ENCODE measurements at places on chromosomes 2 and 18.
A peak's percentile ranks its signal among the peaks of the same experiment; 100 is the strongest.

DNA sequence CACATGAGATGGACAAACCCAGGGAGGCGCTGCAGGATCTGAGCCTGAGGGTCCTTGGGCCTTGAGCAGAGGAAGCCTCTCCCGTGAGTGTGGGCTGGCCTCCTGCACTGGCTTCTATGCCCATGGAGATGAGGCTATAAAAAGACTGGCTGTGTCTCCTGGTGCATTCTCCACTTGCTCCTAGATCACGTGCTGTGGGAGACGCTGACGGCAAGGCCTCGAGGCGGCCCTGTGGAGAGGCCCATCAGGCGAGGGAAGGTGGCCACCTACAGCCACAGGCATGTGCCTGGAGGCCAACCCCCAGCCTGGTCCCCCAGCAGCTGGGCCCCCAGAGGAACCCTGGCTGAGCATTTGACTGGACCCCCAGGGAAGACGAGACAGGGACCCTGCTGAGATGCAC, 198.9 kb downstream of the TWIST2 start:
- no peak for DNase-seq

- no peak for DNase-seq
These were observed 507.5 kb upstream of the FSHR start for GRCh38 chr2:49661809-49662208.

GRCh38 chr2:134398300-134398699, 144.4 kb downstream of the MGAT5 start:
- DNase-seq: no peak

- no peak for DNase-seq
These were observed 68.8 kb downstream of the GLI2 start for GRCh38 chr2:120804459-120804858.

- no peak for DNase-seq
These were observed 65.3 kb upstream of the GLI2 start for GRCh38 chr2:120670371-120670770.

GRCh38 chr2:71603311-71603811, 150.0 kb downstream of the DYSF start:
- DNase-seq: no peak

- DNase-seq: peak; percentile 57
These were observed 563.1 kb upstream of the PIK3C3 start for GRCh38 chr18:41391616-41392595.

- no peak for DNase-seq
These were observed 41.3 kb upstream of the EGR4 start for GRCh38 chr2:73334620-73335019.

- DNase-seq: no peak
These were observed 96.8 kb downstream of the STPG4 start for GRCh38 chr2:47058003-47058931.

DNA sequence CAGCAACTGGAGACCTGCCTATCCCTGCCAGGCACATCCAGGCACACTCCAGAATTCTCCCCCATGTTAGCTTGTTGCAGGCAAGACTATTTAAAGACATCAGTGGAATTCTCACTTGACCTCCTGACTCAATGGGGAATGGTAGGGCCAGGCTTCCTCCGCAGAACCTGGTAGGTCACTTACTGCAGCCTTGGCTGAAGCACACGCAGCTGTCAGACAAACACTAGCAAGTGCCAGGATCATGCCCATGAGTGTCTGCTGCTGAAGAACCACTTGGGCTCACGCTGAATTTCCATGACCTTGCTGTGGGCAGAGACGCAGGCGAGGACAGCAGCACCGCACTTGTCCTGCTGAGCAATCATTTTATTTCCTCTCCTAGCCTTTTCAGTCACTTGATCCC, 3.2 kb downstream of the LRRC30 start:
- DNase-seq: no peak

DNA sequence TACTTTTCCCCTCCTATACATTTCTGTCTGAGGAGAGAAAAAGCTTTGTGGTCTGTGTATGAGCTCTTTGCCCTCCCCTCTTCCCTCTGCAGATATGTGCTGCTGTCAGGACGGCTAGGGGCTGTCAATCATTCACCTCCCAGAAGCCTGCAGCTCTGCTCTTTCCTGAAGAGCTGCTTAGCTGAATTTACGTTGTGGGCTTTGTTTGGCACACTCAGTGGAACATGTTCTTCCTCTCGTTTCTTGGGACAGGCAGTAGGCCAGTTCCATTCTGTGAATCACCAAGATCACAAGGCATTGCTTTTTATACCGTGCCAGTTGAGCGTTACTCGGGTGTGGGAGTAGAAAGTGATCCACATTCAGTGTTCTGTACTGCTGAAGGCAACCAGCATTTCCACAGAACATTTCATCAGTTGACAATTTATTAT, 136.7 kb downstream of the LAMA3 start:
- DNase-seq: no peak

- DNase-seq: no peak
These were observed at the start of gene TBR1 for GRCh38 chr2:161415987-161416707. Gene TBR1 (plus strand): TSS chr2:161416297. CDS start chr2:161416411, 114 bp downstream.

DNA sequence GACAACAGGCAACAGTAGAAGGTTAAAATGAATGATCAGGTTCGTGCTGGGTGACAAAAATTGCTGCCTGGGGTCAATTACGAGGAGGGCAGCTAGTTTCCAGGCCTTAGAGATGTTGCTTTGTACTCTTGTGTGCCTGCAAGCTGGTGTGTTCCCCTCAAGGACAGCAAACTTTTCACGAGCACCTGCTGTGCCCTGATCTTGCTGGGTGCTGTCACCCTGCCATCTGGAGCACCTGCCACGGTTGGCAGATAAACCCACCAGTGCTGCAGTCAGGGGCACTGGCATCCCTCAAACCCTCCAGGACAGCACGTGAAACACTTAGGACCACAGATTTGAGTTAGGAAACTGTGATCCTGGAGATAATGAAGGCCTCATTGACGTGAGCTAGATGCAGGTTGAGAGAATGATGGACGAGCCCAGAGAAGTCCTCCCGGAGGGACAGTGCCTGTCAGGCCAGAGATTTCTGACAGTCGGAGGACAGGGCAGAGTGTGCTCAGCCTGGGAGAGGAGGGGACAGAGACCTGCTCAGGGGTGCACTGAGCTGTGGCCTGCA, 104.3 kb upstream of the RAB12 start:
- no peak for DNase-seq

DNA sequence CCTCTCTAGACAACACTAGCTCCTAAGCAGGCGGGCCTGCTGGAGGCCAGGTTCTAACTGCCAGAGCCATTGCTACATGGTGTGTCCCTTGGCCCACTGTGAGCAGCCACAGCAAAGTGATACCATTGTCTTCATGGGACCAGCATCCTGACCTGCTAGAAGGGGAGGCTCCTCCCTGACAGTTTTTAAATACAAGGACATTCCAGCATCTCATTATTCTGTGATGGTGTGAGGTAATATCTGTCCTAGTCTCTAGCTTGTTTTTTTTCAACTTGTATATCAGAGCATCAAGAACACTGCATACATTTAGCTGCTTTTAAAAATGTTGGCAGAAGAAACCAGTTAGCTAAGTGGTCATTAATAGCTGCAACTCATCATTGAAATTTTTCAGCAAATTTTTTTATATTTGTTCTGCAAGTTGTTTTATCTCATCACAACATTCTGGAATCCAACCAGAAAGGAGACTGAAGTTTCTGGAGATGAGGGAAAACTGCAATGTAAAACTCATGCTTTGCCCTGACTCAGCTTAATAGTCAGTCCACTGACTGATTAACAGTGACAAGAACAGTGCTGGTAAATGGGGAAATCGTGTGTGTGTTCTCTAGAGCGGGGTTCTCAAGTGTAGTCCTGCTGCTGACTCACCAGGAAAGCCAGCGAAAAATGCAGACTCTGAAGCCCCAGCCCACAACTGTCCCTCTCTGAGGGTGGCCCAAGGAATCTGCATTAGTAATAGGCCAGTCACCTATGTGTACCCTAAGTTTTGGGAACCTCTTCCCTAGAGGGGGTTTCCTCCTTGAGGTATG, 17.8 kb downstream of the MAPRE3 start:
- no peak for DNase-seq

GRCh38 chr2:121670181-121670580, 20.9 kb upstream of the CLASP1 start:
- DNase-seq: no peak

GRCh38 chr18:13306583-13306982, 88.0 kb downstream of the LDLRAD4 start:
- no peak for DNase-seq

GRCh38 chr2:127061375-127062273, 45.3 kb downstream of the BIN1 start:
- no peak for DNase-seq

- DNase-seq: peak; percentile 2
These were observed 101.0 kb downstream of the UNC80 start for GRCh38 chr2:209872675-209873074.

- no peak for DNase-seq
These were observed 133.5 kb downstream of the CDH20 start for GRCh38 chr18:61466736-61467135.

- DNase-seq: peak; percentile 8
These were observed 705 bp downstream of the EFR3B start for GRCh38 chr2:25042321-25043240.

DNA sequence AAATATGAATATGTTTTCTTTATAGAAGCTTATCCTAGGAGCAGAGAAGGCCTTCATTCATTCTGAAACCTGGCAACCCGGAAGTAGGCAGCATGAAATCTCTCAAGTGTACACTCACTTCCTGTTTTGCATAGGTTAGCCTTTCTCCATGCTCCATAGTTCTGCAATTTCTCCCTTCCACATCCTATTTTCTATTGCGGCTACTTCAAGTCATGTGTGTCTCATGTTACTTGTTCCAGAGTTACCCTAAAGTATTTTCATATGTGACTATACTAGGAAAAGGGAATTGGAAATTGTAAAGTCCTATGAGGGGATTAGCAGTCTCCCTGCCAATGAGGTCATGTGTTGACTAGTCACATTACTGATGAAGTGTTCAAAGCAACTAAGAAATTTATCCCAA, 320.6 kb downstream of the NCKAP5 start:
- no peak for DNase-seq

DNA sequence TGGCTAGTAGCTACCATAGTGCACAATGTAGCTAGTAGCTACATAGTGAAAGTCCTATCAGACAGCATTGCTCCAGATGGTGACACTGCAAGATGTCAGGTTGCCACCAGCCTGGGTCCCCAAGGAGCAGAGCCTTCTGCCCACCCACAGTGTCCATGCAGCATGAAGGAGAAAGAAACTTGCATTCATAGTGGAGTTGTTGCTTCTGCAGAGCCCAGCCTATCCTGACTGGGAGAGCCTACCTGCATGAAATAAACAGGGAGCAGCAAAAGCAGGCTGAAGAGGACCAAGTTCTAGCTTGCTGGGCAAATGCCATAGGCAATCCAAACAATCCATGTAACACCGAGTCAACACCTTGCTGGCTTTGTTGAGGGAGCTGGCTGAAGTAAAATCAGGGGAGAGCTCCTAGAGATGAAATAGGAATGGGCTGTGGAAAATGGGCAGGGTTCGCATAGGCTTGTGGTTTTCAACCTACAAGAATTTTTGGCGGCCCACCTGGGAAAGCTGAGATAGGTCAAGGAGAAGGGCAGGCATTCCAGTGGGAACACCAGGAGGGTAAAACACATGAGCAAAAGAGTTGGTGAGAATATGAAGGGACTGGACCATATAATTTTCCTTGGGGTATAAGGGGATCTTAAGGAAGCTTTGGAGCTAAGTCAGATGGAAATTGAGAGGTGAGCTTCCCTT, 195.8 kb downstream of the CYP26B1 start:
- DNase-seq: peak; percentile 55

DNA sequence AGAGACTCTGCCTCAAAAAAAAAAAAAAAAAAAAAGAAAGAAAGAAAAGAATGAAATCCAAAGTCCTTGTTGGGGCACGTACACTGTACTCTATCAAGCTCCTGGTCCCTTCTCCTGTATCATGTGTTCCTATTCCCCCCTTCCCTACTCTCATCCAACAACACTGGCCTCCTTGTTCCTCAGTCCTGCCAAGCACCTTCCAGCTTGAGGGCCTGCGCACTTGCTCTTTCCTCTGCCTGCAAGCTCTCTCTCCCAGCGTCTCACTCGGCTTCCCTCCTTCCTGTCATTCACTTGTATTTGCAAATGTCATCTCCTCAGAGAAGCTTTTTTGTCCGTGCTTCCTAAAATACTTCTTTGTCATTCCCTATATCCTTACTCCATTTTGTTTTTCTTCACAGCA, 10.8 kb upstream of the KIF3C start:
- DNase-seq: no peak

DNA sequence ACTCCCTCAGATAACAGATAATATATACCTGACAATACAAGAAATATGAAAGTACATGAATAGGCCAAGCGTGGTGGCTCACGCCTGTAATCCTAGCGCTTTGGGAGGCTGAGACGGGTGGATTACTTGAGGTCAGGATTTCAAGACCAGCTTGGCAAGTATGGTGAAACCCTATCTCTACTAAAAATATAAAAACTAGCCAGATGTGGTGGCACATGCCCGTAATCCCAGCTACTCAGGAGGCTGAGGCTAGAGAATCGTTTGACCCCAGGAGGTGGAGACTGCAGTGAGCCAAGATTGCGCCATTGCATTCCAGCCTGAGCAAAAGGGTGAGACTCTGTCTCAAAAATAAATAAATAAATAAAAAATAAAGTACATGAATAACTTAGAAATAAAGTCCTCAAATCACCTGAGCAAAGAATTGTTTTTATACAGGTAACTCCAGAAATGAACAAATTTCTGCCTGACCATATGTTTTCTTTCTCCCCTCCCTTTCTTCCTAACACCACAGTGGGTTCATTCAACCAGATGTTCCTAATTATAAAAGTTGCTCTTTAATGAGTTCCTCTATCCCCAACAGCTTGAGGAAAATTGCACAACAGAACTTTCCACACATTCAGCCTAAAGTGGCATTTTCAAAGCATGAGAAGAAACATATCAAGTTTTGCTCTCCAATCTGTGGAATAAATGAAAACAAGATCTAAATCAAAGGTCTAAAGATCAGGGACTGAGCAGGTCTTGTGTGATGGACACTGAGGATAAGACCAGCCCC, 33.6 kb upstream of the AP1S3 start:
- no peak for DNase-seq

- no peak for DNase-seq
These were observed 93.3 kb downstream of the KLHL29 start for GRCh38 chr2:23478087-23478932.

DNA sequence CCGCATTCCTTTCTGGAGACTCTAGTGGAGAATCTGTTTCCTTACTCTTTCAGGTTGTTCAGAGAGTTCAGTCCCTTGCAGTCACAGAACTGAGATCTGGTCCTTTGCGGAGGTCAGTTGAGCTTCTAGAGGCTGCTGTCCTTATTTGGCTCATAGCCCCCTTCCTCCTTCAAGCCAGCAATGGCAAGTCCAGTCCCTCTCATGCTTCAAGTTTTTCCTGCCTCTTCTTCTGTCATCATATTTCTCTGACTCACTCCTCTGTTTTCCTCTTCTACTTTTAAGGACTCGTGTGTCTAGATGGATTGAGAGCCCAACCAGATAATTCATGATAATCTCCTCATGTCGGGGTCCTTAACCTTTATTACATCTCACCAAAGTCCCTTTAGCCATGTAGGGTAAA, 173.5 kb upstream of the FOSL2 start:
- DNase-seq: no peak

DNA sequence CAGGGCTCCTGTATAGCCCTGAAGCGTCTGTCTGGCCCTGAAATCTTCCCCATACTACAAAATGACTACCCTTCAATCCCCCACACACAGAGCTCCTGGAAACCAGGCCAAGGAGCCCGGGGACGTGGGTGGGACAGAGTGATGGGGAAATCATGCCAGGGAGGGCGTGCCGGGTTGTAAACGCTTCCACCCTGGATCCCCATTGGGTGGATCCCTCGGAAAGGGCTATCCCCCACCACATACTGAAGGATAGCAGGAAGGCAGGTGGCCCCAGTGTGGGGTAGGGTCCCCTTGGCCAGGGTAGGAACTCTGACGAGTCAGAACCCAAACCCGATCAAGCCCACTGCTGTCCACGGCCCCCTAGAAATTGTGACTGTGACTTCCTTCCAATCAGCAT, 91.7 kb downstream of the INHBB start:
- DNase-seq: no peak
